ENCODE measurements at places on chromosomes 6 and 20. TPM values are rescaled to one million over a fixed set of nuclear protein-coding genes. Genes with fewer than 3 reads are reported as not detected.

The DOK5 gene
- total RNA-seq, result 35.9 TPM

The OPRM1 gene
- total RNA-seq, result not detected

The PRSS35 gene
- total RNA-seq, result 1.7 TPM

The LHFPL5 gene
- total RNA-seq, result not detected

The DEFB124 gene
- not detected for total RNA-seq

The SLC52A3 gene
- not detected for total RNA-seq

The FAXC gene
- 0.77 TPM for total RNA-seq

The SAMHD1 gene
- 22.8 TPM for total RNA-seq

The PPP1R16B gene
- total RNA-seq, result 2.0 TPM

The HLA-DRB5 gene
- not detected for total RNA-seq

The DPPA5 gene
- total RNA-seq, result not detected

The GABRR1 gene
- total RNA-seq, result not detected

The CGAS gene
- total RNA-seq, result 10.2 TPM

The TFAP2D gene
- total RNA-seq, result not detected

The TCF21 gene
- total RNA-seq, result 8.2 TPM

The GTSF1L gene
- total RNA-seq, result not detected

The OVOL2 gene
- total RNA-seq, result not detected
